ENCODE measurements at places on chromosomes 2 and 18.

GRCh38 chr18:64245126-64245861 is 96.4 kb upstream of the LINC00305 start:
- no peak for DNase-seq

GRCh38 chr2:192059266-192059665 is 135.5 kb downstream of the TMEFF2 start:
- DNase-seq: no peak

GRCh38 chr2:190478572-190479195 is 55.8 kb downstream of the NEMP2 start:
- DNase-seq: no peak

DNA sequence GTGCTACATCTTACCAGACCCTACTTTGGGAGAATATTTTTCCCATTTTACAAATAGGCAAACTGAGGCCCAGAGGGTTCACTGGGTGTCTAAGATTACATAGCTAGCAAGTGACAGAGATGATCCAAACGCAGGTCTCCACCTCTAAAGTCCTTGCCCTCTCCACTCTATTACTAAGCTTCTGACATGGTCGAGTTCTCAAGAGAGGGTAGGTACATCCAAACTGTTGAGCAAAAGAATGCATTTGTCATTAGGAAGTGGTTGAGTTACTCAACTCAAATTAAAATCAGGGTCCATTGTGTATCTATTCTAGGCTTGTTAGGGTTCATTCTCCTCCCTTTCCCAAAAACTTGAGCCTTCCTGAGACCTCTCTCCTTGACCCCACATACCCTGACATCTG is 680.6 kb upstream of the FANCL start:
- no peak for DNase-seq

DNA sequence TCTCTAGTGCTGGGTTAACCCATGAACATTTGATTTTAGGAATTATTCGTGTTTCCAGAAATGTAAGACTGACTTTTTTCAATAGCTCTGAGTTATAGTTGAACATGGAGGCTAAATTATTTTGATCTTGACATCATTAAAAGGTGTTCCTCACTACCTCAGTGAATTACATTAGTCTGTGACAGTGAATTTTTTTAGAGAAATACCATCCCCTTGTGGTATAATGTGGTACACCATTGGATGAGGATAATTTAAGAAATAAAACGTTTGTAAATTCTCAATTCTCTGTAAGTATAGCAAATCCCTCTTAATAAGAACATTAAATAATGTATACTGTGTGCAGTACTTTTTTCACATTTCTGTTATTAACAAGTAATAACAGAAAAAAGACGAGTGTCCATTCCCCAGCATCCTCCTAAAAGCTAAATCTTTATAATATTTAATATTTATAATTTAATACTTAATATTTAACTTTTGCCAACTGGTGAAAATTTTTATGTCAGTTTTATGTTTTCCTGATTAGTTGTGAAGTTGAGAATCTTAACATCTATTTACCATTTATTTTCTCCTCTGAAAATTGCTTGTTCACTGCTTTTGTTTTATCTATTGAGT is 70.3 kb upstream of the CWC22 start:
- DNase-seq: peak; percentile 27

DNA sequence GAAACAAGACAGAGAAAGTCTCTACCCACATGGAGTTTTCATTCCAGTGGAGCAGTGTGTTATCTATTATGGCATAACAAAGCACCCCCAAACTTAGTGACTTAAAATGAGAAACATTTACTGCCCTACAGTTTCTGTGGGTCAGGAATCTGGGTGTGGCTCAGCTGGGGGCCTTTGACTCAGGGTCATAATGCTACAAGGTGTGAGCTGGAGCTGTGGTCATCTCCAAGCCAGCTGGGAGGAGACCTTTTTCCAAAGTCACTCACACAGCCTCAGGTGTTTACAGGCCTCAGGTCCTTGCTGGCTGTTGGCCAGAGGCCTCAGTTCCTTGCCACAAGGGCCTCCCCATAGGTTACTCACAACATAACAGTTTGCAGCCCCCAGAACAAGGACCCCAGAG is 169.2 kb downstream of the ETAA1 start:
- no peak for DNase-seq

GRCh38 chr18:20971886-20972267 is 139.7 kb downstream of the ROCK1 start:
- DNase-seq: peak; percentile 38

- peak; percentile 42 for DNase-seq
Measured at GRCh38 chr2:163774862-163775261, 39.1 kb upstream of the FIGN start.

- no peak for DNase-seq
Measured at GRCh38 chr18:35564795-35565453, 16.6 kb upstream of the GALNT1 start.

- no peak for DNase-seq
Measured at GRCh38 chr18:54232485-54233227, 8.2 kb upstream of the MBD2 start.

GRCh38 chr2:171515672-171516298 is 6.5 kb upstream of the CYBRD1 start:
- DNase-seq: peak; percentile 25

- peak; percentile 41 for DNase-seq
Measured at GRCh38 chr2:224252631-224253030, 149.3 kb downstream of the FAM124B start.

DNA sequence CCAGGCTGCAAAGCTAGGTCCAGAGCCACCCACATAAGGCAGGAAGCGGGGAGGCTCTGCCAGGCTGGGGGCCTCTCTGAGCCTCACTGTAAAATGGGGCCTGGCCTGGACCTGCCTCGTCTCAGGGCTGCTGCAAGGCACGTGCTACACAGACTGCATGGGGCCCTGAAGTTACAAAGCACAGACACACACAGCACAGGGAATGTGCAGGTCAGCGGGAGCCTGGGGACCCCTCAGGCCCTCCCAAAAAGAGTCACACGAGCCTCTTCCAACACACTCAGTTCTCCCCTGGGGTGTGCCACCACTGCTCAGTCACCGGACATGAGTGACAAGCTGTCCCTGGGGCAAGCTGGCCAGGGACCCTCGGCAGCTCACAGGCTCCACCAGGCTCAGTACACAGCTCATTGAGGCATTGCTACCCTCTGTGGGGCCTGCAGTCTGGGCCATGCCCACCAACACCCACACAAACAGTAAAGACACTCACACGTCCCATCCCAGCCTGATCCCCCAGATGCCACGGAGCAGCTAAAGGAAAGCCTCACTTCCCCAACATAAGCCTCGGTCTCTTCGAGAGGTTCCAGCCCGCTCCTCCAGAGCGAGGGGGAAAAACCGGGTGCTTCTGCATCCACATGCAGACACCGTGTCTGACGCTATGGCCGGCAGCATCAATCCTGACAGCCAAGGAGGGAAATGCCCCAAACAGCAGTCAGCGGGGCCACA is 33.7 kb downstream of the BOK start:
- no peak for DNase-seq

DNA sequence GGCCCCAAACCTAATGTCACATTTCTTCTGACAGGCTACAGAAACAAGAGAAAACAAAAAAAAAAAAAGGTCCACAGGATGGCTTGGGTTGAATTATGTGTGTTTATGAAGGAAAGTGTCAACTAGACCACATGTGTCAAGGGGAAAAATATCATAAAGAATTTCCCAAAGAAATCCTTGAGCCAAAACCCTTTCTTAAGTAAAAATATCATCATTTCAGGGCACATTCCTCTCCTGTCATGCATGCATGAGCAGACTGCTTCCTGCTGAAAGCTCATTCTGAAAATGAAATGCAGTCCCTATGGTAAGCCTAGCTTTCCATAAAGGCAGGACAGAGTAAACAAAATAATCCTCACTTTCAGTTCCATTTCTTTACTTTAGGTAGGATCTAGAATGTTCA is 85.7 kb upstream of the RBBP8 start:
- peak; percentile 14 for DNase-seq

- no peak for DNase-seq
Measured at GRCh38 chr18:30359521-30359920, 683.0 kb downstream of the DSC3 start.

DNA sequence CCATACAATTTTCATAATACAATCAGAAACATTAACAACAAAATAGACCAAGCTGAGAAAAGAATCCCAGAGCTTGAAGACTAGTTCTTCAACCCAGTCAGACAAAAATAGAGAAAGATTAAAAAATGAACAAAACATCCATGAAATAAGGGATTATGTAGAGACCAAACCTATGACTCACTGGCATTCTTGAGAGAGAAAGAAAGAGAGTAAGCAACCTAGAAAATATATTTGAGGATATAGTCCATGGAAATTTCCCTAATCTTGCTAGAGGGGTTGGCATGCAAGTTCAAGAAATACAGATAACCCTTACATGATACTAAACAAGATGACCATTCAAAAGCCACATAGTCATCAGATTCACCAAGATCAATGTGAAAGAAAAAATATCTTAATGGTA is 281.7 kb downstream of the CCDC85A start:
- DNase-seq: peak; percentile 36

DNA sequence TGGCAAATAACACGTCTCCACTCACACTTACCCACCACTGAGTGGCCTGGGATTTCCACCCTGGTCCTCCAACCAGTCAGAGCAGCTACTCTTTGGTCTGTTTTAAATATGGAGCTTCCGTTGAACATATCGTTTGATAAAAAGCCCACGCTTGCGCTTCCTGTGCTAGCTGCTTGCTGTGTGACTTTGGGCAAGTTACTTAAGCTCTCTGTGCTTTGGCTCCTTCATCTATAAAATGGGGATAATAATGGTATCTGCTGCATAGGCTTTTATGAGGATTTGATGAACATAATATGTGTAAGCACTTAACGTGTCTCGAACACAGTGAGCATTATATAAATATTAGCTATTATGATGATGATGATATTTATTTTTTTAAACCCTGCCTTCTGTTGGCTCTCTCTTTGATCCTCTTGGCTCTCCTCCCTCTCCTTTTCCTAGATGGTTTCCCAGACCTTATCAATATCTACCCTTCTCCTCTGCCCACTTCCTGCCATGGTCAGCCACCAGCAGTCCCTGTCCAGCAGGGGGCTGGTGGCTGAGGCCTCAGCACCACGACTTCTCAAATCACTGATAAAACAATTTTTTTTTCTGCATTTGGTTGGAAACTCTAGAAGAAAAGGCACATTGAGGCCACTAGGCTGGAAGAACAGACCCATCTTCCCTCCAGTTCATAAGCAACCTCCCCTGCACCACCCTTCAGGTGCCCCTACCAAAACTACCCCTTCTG is 191.9 kb downstream of the LOXHD1 start:
- no peak for DNase-seq

DNA sequence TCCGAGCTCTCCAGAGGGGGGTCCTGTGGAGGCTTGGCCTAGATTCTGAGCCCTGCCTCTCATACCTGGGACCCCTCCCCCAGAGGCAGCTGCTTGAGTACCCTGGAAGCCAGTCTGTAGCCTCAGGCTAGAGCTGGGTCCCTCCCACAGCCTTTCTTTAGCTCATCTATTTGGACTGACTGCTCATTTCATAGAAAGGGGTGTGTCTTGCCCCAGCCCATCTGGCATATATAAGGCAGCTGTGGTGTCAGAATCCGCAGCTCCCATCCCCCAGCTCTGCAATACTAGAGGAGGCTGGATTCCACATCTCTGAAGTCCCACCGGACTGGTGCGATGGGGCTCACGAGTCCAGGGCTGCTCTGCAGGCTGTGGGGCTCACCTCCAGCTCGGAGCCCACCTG is 26.1 kb downstream of the MPHOSPH10 start:
- peak; percentile 42 for DNase-seq

DNA sequence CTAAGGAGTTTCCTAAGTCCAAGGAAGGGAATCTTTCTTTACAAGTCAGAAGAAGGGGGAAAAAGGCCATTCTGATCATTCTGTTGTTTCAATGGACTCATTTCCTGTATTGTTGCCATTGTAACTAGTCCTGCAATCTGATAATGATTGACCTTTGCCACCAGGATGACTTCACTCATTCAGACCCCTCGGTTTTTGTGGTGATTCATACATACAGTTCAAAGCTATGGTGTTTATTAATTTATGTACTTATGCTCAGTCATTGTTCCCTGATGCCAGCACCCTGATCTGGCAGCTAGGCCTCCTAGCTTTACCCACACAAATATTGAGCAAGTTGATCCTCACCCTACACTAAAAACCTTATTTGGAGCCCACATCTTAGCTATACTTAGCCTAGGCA is 57.6 kb upstream of the ZNF519 start:
- DNase-seq: peak; percentile 8

DNA sequence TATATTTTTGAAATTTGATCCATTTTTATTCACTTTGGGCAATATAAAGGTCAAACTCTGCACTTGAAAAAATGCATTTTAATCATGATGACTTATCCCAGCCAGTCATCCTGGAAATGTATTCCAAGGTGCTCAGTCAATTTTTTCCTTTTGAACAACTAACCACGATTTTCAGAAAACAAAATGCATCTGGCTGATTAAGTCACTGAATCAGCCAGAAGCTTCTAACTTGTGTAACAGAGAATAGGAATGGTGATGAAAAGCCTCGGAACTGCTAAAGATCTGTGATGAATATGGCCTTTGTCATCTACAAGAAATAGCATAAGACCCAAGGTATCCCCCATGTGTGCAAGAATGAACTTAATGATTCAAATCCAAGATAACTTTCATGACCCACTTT is 572.7 kb downstream of the EPHA4 start:
- DNase-seq: no peak

- peak; percentile 39 for DNase-seq
Measured at GRCh38 chr2:145114726-145115125, 594.8 kb upstream of the ZEB2 start.

DNA sequence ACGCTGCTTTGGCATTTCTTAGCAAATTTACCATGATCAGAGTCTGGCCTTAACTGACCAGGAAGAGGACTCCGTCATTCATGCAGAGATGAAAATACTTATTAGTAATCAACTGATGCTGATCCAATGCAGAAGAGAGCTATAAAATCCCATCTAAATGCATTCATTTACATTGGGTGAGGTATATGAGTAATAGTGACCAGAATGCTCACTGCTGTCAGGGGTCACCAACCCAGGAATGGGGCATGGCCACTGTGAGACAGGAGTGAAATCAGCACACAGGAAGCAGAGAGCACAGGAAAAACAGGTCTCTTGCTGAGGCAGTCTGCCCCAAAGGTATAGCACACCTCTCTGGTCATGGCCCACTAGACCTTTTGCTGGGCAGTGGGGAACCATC is 68.1 kb upstream of the TMEM247 start:
- no peak for DNase-seq

DNA sequence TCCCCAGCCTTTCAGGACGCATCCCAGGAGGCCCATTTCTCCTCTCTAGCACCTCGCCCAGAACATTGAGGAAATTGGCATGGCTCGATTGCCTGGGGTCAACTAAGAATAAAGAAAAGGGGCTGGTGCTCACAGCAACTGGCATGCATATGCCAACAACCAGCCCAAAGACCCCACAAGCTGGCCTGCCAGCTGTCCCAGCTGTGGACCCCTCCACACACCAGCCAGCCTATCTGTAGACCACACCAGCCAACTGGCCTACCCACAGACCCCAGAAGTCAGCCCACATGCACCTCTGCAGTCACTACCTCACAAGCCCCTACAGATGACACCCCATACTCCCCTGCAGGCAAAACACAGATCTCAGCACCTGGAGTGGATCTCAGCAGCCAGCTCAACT is 123.8 kb upstream of the ID2 start:
- DNase-seq: no peak

Data from fibroblast of villous mesenchyme (primary cell).